ENCODE measurements at places on chromosomes 6 and 20.

- no peak for DNase-seq
Measured at GRCh38 chr6:89413006-89413400, 930 bp upstream of the RRAGD start.

DNA sequence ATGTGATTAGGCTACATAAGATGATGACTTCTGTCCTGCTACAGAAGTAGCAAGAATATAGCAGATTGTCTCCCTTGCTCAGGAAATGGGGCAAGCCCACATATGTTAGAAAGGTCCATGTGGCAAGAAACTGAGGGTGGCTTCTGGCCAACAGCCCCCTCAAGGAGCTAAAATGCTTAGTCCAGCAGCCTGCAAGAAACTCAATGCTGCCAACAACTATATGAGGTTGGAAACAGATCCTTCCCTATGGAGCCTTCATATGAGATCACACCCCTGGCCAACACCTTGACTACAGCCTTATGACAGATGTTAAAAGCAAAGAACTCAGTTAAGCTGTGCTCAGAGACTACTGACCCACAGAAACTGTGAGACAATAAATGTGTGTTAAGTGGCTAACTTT is 22.1 kb downstream of the PTPRT start:
- no peak for DNase-seq

- DNase-seq = no peak
Measured at GRCh38 chr6:33609019-33609418, 12.1 kb upstream of the ITPR3 start.

DNA sequence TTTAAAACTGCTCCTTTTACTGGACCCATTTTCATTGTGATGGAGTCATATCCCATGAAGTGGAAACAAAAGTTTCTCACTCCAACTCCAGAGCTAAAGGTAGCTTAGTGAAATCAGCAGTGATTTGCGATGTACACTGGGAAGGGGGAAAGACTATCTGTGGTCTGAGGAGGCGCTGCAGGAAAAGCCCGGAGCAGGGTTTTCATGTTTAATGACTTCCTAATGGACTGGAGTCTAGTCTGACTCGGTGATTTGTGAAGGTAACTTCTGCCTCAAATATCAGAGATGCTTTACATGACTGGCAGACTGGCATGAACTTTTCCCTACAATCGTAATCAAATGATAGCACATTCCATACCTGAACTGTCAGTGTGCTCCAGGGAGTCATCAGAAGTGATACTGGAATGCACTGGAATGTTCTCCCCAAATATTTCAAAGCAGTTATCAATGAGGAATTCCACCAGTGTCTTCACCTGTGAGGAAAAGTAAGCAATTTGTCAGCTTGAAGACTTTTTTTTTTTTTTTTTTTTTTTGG is 7.0 kb downstream of the TAGAP start:
- no peak for DNase-seq

- DNase-seq = peak; percentile 47
Measured at GRCh38 chr6:110875548-110876169, 1.1 kb downstream of the AMD1 start.

DNA sequence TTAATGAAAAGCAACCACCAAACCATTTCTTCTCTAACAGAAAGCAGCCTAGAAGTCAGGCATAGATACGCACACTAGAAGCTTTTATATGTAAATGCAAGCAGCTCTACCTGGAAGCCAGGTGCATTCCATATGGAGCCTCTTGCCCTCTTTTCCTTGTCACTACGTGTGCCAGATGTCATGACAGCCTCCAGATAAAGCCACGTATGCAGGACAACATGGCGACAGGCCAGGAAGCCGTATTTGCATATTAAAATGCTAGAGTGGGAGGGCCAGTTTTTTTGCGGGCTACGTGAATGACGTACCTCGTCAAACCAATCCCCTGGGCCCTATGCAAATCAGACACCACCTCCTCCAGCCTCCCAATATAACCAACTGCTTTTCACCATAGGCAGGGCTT is 308.1 kb upstream of the SPTLC3 start:
- DNase-seq = no peak

- no peak for DNase-seq
Measured at GRCh38 chr20:4708036-4708435, 13.7 kb upstream of the PRND start.

- DNase-seq = no peak
Measured at GRCh38 chr6:2467929-2468600, 222.7 kb upstream of the GMDS start.

DNA sequence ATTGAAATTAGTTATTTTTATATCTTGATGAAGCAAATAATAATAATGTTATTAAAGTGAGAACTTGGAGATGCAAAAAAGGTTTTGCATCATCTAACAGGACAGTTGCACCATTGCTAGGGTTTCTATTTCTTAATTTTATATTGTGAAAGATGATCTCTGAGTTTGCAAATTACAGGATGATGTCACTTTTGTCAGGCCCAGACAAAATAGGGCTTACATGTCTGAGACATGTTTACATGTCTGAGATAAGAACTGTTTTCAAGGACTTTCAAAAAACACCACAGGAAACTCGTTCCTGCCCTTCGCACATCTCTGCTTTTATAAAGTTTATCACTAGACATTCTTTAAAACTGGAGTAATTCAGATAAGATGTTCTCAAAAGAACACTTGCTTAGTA is 1075.8 kb upstream of the MANEA start:
- DNase-seq = no peak

GRCh38 chr20:45834797-45835161 is 1.2 kb downstream of the SNX21 start:
- DNase-seq = no peak

- DNase-seq = no peak
Measured at GRCh38 chr6:145673504-145673903, 61.8 kb downstream of the EPM2A start.

GRCh38 chr6:155419161-155419560 is 36.5 kb downstream of the NOX3 start:
- no peak for DNase-seq

- DNase-seq = no peak
Measured at GRCh38 chr20:55211481-55211880, 736.1 kb downstream of the DOK5 start.

DNA sequence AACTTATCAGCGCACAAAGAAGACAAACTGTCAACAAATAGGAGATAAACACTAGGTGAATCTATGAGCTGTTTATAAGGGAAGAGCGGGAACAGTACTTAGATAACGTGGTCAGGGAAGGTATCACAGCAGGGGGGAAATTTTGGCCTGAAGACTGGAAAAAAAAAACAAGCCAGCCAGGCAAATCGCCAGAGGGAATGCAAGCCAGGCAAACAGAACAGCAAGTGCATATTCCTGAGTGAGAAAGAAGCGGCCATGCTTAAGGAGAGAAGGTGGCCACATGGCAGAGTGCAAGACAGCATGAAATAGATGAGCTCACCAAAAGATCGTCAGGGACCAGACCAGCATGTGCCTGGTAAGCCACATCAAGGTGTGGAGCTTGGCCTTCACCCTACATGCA is 466.5 kb upstream of the ARID1B start:
- no peak for DNase-seq
